Immature natural killer cell (primary cell): ENCODE measurements at places on chromosomes 6 and 20. TPM values are rescaled to one million over a fixed set of nuclear protein-coding genes. Genes with fewer than 3 reads are reported as not detected.

The APOBEC2 gene
- polyA plus RNA-seq, result 0.50 TPM

The HDAC2 gene
- polyA plus RNA-seq, result 90.3 TPM

The DOP1A gene
- polyA plus RNA-seq, result 4.7 TPM

The RSPH4A gene
- not detected for polyA plus RNA-seq

The SIGLEC1 gene
- 0.13 TPM for polyA plus RNA-seq

DNA sequence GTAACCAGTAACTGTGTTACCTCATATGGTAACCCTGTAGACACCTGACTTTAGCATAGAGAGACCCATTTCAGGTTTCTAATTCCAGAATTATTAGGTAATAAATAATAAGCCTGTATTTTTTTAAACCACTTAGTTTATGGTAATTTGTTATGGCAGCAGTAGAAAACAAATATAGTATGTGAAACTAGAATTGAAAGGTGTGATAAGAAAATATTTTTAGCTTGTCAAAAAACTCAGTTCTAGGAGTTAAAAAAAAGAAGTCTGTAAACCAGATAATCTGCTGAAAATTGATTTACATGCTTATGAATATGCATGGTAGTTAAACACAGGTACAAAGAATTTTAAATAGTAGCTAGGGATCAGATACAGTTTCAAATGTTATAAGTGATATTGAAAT lies 695.0 kb upstream of the GJE1 start:
- H3K27ac ChIP-seq, result no peak overlapping the region
- no peaks in the 10 kb centered on the region for H3K4me1 ChIP-seq
- DNase-seq, result no peak
- no peaks in the 10 kb centered on the region for H3K27me3 ChIP-seq
- H3K4me3 ChIP-seq, result no peak overlapping the region

DNA sequence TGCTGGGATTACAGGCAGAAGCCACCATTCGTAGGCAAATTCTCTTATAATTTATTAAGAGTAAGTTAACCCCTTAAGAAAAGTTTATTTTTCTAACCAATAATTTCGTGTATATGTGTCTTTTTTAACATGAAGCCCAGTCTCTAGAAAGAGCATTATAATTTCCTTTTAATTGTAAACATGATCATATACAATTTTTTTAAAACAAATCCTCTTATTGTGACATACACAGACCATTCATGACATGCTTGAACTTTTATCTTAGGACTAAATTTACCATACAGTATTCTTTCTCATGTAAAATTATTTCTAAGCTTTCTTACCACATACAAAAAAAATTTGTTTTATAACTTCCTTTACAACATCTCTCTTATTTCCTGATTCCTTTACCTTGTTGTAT lies 6.7 kb downstream of the ACOT13 start:
- H3K4me3 ChIP-seq, result no peak overlapping the region
- no peak for DNase-seq
- H3K36me3 ChIP-seq, result peaks cover 14% of the 10 kb centered on the region
- peaks cover 6% of the 10 kb centered on the region for H3K4me1 ChIP-seq
- no peaks in the 10 kb centered on the region for H3K27me3 ChIP-seq
- no peak overlapping the region for H3K27ac ChIP-seq

GRCh38 chr6:42022755-42023384 lies 27.5 kb upstream of the TAF8 start:
- peak overlapping the region; percentile 84 for H3K4me3 ChIP-seq
- peak overlapping the region; percentile 88 for H3K27ac ChIP-seq
- peaks cover 89% of the 10 kb centered on the region for H3K4me1 ChIP-seq
- DNase-seq, result no peak

GRCh38 chr6:119960036-119960435 lies 610.5 kb upstream of the MAN1A1 start:
- H3K27me3 ChIP-seq, result no peaks in the 10 kb centered on the region
- no peaks in the 10 kb centered on the region for H3K4me1 ChIP-seq
- H3K4me3 ChIP-seq, result no peak overlapping the region
- no peaks in the 10 kb centered on the region for H3K36me3 ChIP-seq

- H3K27ac ChIP-seq, result no peak overlapping the region
- DNase-seq, result no peak
- H3K4me3 ChIP-seq, result no peak overlapping the region
- H3K36me3 ChIP-seq, result peaks cover 82% of the 10 kb centered on the region
- peaks cover 4% of the 10 kb centered on the region for H3K27me3 ChIP-seq
- peaks cover 10% of the 10 kb centered on the region for H3K4me1 ChIP-seq
These were observed 245.8 kb downstream of the SYNE1 start for GRCh38 chr6:152391179-152391880.

- no peak overlapping the region for H3K27ac ChIP-seq
- no peaks in the 10 kb centered on the region for H3K36me3 ChIP-seq
- peaks cover 2% of the 10 kb centered on the region for H3K27me3 ChIP-seq
- no peak overlapping the region for H3K4me3 ChIP-seq
- no peak for DNase-seq
- no peaks in the 10 kb centered on the region for H3K4me1 ChIP-seq
These were observed 644.8 kb downstream of the PTPRT start for GRCh38 chr20:42544926-42545325.

- peaks cover 16% of the 10 kb centered on the region for H3K4me1 ChIP-seq
- DNase-seq, result no peak
- peak overlapping the region; percentile 95 for H3K4me3 ChIP-seq
- H3K36me3 ChIP-seq, result no peaks in the 10 kb centered on the region
- peaks cover 15% of the 10 kb centered on the region for H3K27me3 ChIP-seq
These were observed 224 bp downstream of the MPC1 start for GRCh38 chr6:166382500-166382932.

DNA sequence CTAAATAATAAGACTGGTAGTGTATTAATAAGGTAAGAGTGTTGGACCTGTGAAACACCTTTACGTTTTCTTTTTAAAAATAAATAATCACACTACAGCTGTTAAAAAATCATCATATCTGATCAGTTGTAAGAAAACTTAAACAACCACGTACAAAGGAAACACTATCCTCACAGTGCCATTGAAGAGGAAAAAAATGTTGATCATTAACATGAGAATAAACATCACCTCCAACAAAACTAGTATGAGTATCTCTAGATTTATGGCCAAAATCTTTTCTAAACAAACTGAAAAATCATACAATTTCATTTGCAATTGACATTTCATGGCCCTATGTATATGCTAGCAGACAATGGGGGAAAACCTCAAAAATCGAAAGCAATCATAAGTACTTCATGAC lies 590 bp downstream of the EYS start:
- no peaks in the 10 kb centered on the region for H3K4me1 ChIP-seq
- no peak overlapping the region for H3K27ac ChIP-seq
- peaks cover 2% of the 10 kb centered on the region for H3K27me3 ChIP-seq
- H3K36me3 ChIP-seq, result no peaks in the 10 kb centered on the region

GRCh38 chr6:79455446-79455845 lies 81.8 kb downstream of the LCA5 start:
- DNase-seq, result no peak
- H3K27ac ChIP-seq, result no peak overlapping the region
- H3K27me3 ChIP-seq, result peaks cover 3% of the 10 kb centered on the region
- H3K36me3 ChIP-seq, result no peaks in the 10 kb centered on the region
- no peak overlapping the region for H3K4me3 ChIP-seq

DNA sequence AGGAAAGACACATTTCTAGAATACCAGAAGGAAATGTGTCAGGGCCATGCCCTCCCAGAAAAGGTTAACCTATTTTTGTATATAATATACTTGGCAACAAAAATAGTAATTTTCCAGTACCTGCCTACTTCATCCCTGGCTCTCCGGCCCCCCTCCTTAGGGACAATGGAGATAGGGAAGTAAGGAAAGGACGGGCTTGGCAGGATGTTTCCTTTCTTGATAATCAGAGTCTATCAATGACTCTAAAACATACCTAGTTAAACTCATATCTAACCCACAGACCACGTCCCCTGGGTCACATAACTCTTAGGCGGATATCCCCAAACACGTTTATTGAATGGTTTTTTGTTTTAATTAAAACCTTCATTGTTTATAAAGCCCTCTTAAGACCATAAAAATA lies 11.8 kb downstream of the UQCC2 start:
- H3K36me3 ChIP-seq, result no peaks in the 10 kb centered on the region
- no peak for DNase-seq
- H3K27me3 ChIP-seq, result peaks cover under 1% of the 10 kb centered on the region
- no peak overlapping the region for H3K4me3 ChIP-seq

GRCh38 chr6:25094726-25095125 lies 159.0 kb upstream of the RIPOR2 start:
- H3K4me3 ChIP-seq, result no peak overlapping the region
- DNase-seq, result no peak
- peaks cover 37% of the 10 kb centered on the region for H3K36me3 ChIP-seq
- H3K27me3 ChIP-seq, result no peaks in the 10 kb centered on the region

DNA sequence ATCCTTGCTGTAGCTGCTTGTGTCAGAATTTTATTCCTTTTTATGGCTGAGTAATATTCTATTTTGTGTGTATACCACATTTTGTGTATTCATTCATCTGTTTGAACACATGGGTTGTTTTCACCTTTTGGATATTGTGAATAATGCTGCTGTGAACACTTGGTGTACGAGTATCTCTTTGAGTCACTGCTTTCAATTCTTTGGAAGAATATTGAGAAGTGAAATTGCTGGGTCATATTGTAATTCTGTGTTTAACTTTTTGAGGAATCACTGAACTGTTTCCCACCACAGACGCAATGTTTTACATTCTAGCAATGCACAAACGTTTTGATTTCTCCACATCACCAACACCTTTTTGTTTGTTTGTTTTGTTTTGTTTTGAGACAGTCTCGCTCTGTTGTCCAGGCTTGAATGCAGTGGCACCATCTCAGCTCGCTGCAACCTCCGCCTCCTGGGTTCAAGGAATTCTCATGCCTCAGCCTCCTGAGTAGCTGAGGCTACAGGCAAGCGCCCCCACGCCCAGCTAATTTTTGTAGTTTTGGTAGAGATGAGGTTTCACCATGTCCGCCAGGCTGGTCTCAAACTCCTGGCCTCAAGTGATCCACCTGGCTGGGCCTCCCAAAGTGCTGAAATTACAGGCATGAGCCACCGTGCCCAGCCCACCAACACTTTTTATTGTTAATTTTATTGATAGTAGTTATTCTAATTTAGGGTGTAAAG lies 21.7 kb downstream of the CPXM1 start:
- peaks cover 5% of the 10 kb centered on the region for H3K27me3 ChIP-seq
- no peaks in the 10 kb centered on the region for H3K36me3 ChIP-seq
- H3K27ac ChIP-seq, result no peak overlapping the region
- no peak for DNase-seq
